Stimulated activated CD4-positive, alpha-beta T cell treated with anti-CD3 and anti-CD28 coated beads, Interleukin-15, amount 100 ng/mL, for 1 hour (primary cell): ENCODE measurements at places on chromosomes 12 and 14.

GRCh38 chr14:35403603-35404448 is 723 bp downstream of the NFKBIA start:
- peak; percentile 96 for DNase-seq

GRCh38 chr12:66062290-66062625 is 68.3 kb downstream of the LLPH start:
- DNase-seq, result no peak

GRCh38 chr12:114625294-114625851 is 58.6 kb downstream of the TBX3 start:
- no peak for DNase-seq

GRCh38 chr14:104563191-104563741 is 16.3 kb upstream of the C14orf180 start:
- DNase-seq, result no peak

DNA sequence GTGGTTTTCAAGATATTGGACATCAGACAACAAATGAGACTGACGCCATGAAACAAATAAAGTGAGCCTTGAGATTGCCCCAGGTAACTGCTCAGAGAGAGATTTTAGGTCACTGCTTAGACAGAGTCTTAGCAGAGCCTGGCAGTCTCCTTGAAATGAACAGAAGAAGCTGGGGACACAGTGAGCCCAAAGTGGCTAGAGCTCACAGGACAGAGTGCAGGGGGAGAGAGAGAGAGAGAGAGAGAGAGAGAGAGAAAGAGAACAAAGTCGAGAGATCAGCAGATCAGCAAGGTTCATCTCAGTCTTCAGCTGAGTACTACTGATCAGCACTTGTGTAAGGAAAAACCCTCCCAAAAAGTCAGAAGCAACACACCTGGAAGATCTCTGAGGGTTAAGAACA is 147.4 kb downstream of the RMST start:
- DNase-seq, result no peak

GRCh38 chr14:88310449-88310848 is 12.6 kb downstream of the KCNK10 start:
- no peak for DNase-seq

- no peak for DNase-seq
These were observed 449.3 kb downstream of the FOXG1 start for GRCh38 chr14:29215853-29216252.

DNA sequence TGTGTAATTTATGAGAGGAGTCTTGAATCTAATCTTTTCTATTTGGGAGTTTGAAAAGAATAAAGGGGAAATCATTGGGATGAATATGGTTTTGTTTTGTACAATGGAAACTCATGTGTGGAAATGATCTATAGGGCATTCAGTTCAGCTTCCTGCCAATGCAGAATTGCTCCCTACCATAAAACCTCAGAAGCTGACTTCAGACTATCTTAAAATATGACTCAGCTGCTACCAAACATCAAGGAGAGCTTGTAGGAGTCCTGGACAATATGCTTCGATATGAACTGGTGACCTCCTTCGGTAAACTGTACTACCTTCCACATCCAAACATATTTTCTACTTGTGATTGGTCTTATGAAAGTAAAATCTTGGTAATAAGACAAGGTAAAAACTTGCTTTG is 160.6 kb downstream of the CAPZA3 start:
- DNase-seq, result no peak

DNA sequence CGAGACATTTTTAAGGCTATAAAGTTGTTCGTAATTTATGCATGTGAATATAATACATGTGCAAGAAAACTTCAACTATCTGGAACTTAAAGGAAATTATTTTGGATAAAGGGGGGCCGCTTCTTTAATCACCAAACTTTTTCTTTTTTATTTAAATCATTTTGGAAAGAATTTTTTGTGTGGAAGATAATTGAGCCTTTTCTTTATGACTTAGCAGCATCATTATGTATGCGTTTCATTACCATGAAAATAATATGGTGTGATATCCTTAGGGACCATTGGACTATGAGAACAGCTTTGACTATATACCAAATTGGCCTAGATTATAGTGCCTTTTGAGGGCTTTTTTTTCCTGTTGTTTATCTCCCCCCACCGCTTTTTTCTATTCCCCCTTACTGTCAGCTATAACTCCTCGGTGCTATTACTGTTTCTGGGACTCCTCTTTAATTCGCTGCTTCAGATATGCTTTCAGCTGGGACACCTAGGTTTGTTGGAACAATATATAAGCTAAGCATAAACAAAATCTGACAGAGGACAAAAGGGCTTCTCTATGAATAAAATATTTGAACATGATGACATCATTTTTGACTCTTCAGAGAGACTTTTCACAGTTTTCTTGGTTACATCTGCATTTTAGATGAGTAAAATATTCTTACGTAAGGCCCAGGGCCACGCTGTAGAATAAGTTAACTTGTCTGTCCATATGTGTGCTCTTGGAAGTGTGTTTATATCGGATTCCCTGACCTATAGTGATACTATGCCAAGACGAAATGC is 392.7 kb downstream of the NPAS3 start:
- no peak for DNase-seq

- no peak for DNase-seq
These were observed 521.2 kb upstream of the TBX3 start for GRCh38 chr12:115204957-115205754.

DNA sequence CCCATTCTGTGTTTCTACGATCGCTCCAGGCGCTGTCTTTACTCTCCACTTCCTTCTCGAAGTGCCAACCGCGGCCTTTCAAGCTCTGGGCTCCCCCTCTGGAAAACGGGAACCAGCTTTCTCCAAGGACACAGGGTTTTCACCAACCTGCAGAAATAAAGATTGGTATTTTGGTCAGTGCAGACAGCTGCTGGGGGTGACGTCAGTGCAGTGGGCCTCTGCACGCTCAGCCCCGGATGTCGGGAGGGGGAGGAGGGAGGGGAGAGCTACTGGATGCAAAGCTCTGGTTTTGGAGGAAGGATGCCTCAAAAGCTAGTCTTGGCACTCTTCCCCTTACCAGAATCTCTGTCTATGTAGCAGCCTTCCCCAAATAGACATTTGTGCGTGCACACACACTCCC is 19.9 kb downstream of the HRK start:
- no peak for DNase-seq

GRCh38 chr12:1435044-1435443 is 159.3 kb downstream of the FBXL14 start:
- no peak for DNase-seq

DNA sequence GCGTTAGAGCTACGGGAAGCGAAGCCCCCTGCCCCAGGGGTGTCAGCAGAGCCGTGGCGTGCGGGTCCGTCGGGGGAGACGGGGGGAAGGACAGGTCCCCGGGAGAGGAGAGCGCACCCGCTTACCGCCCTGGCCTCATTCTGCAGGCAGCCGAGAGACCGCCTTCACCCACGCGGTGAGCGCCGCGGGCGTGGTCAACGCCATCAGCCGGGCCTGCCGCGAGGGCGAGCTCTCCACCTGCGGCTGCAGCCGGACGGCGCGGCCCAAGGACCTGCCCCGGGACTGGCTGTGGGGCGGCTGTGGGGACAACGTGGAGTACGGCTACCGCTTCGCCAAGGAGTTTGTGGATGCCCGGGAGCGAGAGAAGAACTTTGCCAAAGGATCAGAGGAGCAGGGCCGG is 10.5 kb downstream of the WNT5B start:
- DNase-seq, result no peak

- no peak for DNase-seq
These were observed 23.6 kb upstream of the TCL1B start for GRCh38 chr14:95662376-95663186.

DNA sequence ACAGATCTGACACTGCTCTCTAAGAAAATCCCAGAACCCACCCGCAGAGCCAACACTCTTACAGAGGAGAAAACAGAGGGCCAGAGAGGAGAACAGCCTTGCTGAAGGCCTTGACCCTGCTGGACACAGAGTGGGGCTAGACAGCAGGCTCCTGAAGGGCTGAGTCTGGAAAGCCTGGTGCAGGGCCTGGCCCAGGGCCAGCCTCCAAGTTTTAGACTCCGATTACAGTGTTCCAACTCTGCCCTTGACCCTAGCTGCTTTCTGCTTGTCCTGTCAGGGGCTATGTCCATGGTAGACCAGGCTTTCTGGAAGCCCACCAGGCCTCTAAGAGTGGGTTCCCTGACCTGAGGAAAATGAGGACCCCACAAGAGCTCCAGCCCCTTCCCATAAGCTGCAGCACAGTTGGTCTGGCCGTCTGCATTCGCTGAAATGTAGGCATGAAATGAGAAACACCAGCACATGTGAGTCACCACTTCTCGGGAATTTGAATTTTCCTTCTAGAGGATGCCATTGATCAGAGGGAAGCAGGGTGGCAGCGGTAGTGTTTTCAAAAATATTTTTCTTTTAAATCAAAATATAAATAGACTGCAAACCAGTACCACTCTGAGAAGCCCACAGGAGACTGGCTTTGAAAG is 154.4 kb downstream of the CALM1 start:
- no peak for DNase-seq

DNA sequence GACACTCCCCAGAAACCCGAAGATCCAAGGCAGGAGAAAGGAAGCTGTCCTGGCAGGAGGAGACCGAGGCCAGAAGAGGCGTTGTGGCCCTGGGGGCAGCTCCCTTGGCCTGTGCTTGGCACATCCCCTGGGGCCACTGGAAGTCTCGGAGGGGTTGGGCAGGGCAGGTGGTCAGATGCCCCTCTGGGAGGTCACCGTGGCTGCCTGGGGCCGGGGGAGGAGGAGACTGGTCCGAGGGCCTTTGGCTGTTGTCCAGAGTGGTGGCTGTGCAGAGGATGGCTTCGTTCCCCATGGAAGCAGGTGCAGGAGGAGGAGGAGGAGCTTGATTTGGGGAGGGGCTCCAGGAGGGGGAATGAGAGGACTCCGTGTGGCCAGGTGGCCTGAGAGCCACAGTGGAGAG is 3.3 kb upstream of the NUDT14 start:
- DNase-seq, result no peak

- DNase-seq, result no peak
These were observed 38.1 kb downstream of the ETV6 start for GRCh38 chr12:11687528-11687927.

- DNase-seq, result no peak
These were observed 69.1 kb downstream of the C14orf132 start for GRCh38 chr14:96108061-96108795.

DNA sequence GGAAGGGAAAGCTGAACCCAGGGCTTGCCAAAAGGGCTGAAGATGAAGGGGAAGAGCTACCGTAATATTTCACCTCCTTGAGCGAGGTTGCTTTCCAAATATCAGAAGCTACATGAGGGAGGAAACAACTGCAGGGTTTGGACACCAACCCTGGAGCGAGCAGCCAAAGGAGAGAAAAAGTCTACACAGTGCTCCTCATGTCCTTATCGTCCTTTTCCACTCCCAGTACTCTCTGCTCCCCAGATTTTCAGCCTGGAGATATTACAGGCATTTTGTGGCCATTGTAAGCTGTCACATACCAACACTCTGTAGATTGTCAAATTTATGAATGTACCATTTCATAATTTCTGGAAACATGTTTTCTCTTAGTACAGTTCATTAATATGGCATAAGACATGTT is 115.9 kb downstream of the GPHN start:
- DNase-seq, result no peak

GRCh38 chr12:69118516-69118915 is 120.9 kb upstream of the CPSF6 start:
- no peak for DNase-seq

DNA sequence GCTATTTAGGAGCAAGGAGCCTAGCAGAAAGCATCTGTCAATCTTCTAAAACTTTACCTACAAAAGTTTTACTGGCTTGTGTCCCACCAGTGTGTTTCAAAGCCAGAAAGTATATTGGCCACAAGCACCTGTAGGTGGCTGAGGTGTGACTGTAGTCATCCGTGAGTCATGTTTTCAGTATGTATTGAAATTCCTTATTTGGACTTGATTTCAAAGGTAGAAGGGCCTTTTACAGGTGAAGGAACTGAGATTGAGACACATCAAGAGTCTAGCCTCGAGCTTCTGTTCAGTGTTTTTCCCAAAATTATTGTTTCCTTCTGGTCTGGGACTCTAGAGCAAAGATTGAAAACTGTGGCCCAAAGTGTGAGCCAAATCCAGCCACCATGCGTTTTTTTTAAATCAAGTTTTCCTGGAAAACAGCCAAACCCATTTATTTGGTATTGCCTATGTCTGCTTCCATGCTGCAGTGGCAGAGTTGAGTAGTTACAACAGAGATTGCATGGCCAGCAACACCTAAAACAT is 195.3 kb upstream of the BCL2L14 start:
- DNase-seq, result no peak

GRCh38 chr14:51507906-51508511 is 143.7 kb upstream of the FRMD6 start:
- DNase-seq, result no peak

GRCh38 chr12:69151254-69151764 is 88.1 kb upstream of the CPSF6 start:
- DNase-seq, result no peak

GRCh38 chr12:674272-674781 is 11.1 kb upstream of the NINJ2 start:
- peak; percentile 10 for DNase-seq

GRCh38 chr12:113781415-113782198 is 184.5 kb downstream of the RBM19 start:
- no peak for DNase-seq

- no peak for DNase-seq
These were observed at the start of gene ACVRL1 for GRCh38 chr12:51907083-51907855. Gene ACVRL1 (plus strand): TSS chr12:51907504. CDS start chr12:51912475, 4,971 bp downstream.

GRCh38 chr12:5335069-5335468 is 96.8 kb upstream of the NTF3 start:
- no peak for DNase-seq

DNA sequence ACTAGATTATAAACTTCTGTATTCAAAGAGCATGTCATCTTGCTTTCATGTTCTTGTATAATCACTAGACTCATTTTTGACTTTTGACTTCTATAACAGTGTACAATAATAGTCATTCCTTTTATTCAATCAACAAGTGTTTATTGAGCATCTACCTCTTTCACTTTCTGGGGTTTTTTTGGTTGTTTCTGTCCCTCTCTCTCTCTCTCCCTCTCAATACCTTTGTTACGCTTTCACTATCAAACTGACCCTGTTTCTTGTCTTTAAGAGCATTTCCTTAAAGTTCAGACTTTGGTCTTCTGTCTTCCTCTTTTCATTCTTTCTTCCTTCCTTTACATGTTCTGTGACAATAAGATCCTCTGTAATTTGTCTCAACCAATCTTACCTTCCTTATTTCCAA is 49.5 kb downstream of the GPR137C start:
- DNase-seq, result no peak

DNA sequence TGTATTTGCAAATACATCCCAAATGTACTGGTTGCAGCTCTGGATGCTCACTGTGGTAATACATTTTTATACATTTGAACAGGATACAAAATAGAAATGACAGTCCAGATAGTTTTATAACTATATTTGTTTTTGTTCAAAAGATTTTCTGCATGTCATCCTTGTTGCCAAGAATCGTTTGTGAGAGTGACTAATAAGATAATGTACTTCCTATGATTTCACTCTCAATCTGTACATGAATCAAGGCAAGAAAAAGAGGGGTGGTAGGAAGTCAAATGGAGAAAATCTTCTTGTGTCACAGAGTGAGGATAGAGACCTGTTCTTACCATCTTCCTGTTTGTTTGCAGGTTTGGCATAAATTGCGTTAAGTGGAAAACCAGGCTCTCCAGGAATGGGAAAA is 13.9 kb downstream of the ARPC3 start:
- no peak for DNase-seq
